Sigmoid colon (tissue), 7 donors: ENCODE measurements at places on chromosomes 2 and 18. TPM values are rescaled to one million over a fixed set of nuclear protein-coding genes. Genes with fewer than 3 reads are reported as not detected.
A peak's percentile ranks its signal among the peaks of the same experiment; 100 is the strongest.

DNA sequence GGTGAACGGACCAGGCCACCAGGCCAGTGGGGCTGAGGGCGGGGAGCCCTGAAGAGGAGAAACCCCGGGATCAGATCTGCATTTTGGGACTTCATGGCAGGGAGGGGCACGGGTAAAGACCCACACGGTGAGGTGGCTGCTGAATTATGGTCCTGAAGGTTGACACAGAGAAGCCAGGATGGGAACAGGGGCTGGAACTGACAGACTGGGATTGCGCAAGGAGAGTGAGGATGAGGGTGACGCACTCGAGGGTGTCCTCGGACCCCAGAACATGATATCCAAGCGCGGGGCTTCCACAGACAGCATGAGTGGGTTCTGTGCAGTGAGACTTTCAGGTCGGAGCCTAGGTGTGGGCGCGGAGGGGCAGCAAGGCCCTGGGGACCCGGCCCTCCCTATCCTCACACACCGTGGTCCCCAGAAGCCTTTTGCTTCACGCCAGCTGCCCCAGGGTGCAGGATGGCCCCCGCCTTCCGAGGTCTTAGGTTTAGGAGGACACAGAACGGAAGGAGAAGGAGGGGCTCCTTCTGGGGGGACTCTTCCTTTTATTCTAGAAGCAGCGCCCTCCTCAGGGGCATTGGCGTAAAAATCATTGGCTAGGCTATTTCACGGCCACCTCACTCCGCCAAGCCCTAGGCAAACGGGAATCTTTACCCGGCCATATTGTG lies 416.8 kb upstream of the HS6ST1 start:
- no peak for DNase-seq
- no peaks in the 10 kb centered on the region for H3K27me3 ChIP-seq
- H3K4me3 ChIP-seq, result no peak overlapping the region
- H3K4me1 ChIP-seq, result no peaks in the 10 kb centered on the region
- H3K36me3 ChIP-seq, result no peaks in the 10 kb centered on the region

FARP2 gene
- total RNA-seq, result 19.3 TPM

FAM124B gene
- total RNA-seq, result 1.8 TPM

DNA sequence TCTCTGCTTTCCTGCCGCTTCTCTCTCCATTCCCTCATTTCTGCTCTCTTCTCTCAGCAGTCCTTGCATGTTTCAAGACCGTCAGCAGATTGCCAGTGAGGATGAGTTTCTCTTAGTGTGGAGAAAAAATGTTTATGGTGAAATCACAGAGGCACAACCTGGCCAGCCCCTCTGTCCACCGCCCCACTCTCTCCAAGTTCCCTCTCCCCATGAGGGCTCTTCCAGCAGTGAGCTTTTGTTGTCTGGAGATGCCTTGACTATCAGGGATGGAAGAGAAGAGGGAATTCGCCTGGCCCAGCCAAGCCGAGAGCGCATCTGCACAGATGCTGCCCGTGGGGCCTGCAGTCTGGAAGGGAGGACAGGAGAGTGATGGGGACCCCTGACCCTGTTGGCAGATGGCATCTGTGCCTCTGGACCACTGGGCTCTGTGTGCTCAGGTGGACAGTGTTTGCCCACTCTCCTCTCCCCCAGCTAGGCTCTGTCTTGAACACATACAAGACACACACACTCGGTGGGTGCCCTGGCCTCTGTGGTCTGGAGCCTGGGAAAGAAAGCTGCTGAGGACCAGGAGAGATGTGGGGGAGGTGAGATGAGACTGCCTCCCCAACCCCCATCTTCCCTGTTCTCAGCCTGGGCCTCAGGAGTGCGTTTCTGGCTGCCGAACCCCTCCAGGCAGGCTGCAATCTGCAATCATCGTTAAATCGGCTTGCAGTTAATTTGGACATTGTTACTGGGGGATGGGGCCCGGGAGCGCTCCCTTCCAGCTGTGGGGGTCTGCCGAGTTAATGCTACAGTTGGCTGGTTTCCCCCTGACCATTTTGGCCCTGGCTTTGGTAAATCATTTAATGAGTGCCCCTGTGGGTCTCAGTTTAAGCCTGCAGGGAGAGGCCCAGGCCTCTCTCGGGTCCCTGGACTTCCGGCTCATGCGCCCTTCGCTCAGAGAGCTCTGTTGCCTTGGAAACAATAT lies 4.5 kb downstream of the ITM2C start:
- H3K36me3 ChIP-seq, result no peaks in the 10 kb centered on the region
- no peaks in the 10 kb centered on the region for H3K27me3 ChIP-seq
- H3K4me3 ChIP-seq, result no peak overlapping the region
- DNase-seq, result no peak
- H3K27ac ChIP-seq, result peak overlapping the region; percentile 80

GRCh38 chr2:234130777-234131181 lies 80.3 kb downstream of the SPP2 start:
- H3K27ac ChIP-seq, result no peak overlapping the region
- H3K36me3 ChIP-seq, result no peaks in the 10 kb centered on the region
- no peak for DNase-seq

ZNF514 gene
- 17.0 TPM for total RNA-seq

DNA sequence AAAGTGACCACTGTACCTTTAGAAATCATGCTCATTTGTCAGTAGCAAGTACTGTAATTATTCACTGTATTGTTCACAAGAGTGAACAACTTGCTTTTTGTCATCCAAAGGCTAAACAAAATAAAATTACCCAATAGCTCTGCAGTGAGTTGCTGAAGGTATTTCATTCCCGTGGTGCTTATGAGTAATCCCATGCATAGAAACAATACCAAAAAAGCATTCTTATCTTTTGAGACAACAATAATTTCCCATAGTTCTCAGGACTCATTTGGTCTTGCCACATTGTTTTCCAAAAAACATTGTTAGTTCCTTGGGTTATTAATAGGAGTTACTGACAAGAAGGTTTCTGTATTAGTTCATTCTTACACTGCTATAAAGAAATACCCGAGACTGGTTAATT lies 503.2 kb upstream of the FAM98A start:
- no peak for DNase-seq
- no peaks in the 10 kb centered on the region for H3K4me1 ChIP-seq
- H3K36me3 ChIP-seq, result no peaks in the 10 kb centered on the region

THSD7B gene
- 0.16 TPM for total RNA-seq

GRCh38 chr18:49155410-49155809 lies 204.6 kb upstream of the SMAD7 start:
- DNase-seq, result no peak
- no peaks in the 10 kb centered on the region for H3K27me3 ChIP-seq
- H3K27ac ChIP-seq, result no peak overlapping the region
- no peaks in the 10 kb centered on the region for H3K36me3 ChIP-seq
- no peak overlapping the region for H3K4me3 ChIP-seq
- H3K4me1 ChIP-seq, result no peaks in the 10 kb centered on the region

DNA sequence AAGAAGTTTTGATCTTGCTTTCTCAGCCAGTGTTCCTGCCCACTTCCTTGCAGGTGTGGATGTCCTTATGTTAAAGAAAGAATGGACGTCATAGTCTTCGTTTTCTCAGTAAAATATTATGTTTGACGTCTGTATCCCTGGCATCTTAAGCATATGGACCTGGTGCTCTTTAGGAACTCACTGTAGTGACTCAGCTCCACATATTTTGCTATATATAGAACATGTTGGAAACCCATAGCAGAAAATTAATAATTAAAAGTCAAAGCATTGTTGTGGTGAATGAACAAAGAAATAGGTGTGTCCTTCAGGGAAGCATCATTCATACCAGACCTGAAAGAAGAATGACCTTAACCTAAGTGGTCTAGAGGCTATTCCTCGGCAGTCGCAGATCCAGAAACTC lies 196.1 kb downstream of the MCFD2 start:
- H3K4me3 ChIP-seq, result no peak overlapping the region
- peak overlapping the region; percentile 13 for H3K27ac ChIP-seq
- H3K27me3 ChIP-seq, result no peaks in the 10 kb centered on the region
- no peaks in the 10 kb centered on the region for H3K36me3 ChIP-seq
- H3K4me1 ChIP-seq, result no peaks in the 10 kb centered on the region

DNA sequence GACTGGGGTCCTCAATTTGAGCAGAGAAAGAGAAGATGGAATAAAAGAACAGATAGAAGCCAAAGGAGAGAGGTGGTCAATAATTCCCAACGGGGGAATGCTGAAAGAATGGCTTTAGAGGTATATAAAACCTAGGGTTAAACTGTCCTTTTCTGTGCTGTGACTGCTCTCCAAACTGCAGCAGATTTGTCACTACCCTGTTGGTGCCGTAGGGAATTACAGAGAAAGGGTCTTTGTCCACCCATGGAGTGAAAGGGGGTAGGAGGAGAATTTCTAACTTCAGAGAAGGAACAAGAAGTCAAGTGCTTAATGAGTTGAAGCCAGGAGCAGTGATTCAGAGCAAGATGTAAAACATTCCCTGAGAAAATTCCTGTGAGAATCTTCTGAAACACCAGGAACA lies 486.5 kb downstream of the NUP35 start:
- DNase-seq, result no peak
- H3K27me3 ChIP-seq, result no peaks in the 10 kb centered on the region
- no peaks in the 10 kb centered on the region for H3K4me1 ChIP-seq
- no peaks in the 10 kb centered on the region for H3K36me3 ChIP-seq
- no peak overlapping the region for H3K4me3 ChIP-seq

- H3K27ac ChIP-seq, result no peak overlapping the region
- no peaks in the 10 kb centered on the region for H3K27me3 ChIP-seq
- no peak overlapping the region for H3K4me3 ChIP-seq
- no peak for DNase-seq
Measured at GRCh38 chr2:151265991-151266390, 4.3 kb upstream of the RBM43 start.

SCN3A gene
- 2.1 TPM for total RNA-seq

CHRNA1 gene
- not detected for total RNA-seq

- no peaks in the 10 kb centered on the region for H3K4me1 ChIP-seq
- no peaks in the 10 kb centered on the region for H3K27me3 ChIP-seq
- no peaks in the 10 kb centered on the region for H3K36me3 ChIP-seq
- no peak for DNase-seq
- H3K4me3 ChIP-seq, result no peak overlapping the region
- H3K27ac ChIP-seq, result no peak overlapping the region
Measured at GRCh38 chr2:81355436-81355835, 1050.9 kb upstream of the LRRTM1 start.

DNA sequence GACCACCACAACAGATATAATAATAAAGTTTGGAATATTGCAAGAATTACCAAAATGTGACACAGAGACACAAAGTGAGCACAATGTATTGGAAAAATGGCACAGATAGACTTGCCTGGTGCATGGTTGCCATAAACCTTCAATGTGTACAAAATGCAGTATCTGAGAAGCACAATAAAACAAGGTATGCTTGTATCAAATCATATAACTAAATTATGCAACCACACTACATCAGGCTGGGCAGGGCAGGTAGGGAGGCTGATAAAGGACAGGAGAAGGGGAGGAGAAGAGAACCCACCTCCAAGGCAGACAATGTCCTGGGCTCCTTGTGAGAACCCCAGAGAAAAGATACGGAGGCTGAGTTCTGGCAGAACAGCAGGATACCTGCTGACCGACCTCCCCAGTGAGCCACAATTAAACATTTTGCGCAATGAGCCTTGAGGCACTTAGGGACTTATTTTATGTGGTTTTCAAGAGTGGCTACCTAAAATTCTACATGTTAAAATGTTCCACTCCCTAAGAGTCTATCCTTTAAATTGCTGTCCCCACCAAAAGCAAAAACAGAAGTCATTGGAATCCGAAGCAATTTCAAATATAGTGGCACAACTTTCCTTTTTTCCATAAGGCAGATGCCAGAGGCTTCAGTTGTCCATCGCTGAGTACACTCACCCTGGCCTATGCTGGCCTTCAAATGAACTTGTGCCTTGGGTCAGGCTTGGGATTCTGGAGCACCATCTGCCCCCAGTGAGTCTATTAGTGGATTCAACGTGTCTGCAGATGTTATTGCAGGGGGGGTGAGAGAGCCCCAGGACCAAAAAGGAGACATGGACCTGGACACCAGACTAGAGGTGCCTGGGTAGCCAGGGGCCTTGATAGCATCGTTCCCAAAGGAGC lies 16.8 kb downstream of the WDFY1 start:
- H3K27me3 ChIP-seq, result no peaks in the 10 kb centered on the region
- no peak overlapping the region for H3K4me3 ChIP-seq
- peaks cover 20% of the 10 kb centered on the region for H3K4me1 ChIP-seq
- DNase-seq, result no peak
- no peak overlapping the region for H3K27ac ChIP-seq

FBXO15 gene
- not detected for total RNA-seq

DNA sequence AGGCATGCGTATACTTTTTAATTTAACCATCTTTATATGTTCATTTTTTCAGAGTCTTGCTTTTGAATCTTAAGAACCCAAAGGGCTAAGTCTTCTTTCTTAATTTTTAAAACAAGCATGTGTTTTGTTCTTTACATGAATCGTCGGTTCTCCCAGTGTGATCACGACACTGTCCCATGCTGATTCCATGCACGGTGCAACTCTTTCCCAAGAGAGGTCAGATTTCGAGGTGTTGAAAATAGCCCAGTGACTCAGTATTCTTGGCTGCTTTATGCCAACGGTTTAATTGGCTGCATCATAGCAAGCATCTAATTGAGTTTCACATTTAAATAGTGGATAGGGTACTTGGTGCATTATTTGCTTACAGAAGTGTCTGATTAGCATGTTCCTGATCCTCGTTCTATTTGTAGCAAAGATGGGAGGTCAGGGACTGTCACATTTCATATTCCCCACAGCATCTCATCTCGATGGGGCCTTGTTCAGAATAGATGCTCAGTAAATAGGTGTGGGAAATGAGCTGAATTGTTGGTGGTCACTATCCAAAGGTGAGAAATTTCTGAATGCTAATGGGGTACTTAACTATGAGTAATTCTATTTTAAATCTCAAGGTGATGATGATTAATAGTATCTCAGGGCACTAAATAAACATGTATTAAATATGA lies 2.8 kb downstream of the NPAS2 start:
- H3K36me3 ChIP-seq, result no peaks in the 10 kb centered on the region
- peaks cover 7% of the 10 kb centered on the region for H3K4me1 ChIP-seq
- no peak overlapping the region for H3K4me3 ChIP-seq
- no peaks in the 10 kb centered on the region for H3K27me3 ChIP-seq

RHOB gene
- total RNA-seq, result 1,260 TPM

GRCh38 chr2:175007510-175007909 lies 2.3 kb upstream of the CHN1 start:
- H3K4me3 ChIP-seq, result no peak overlapping the region
- H3K27me3 ChIP-seq, result no peaks in the 10 kb centered on the region

DNA sequence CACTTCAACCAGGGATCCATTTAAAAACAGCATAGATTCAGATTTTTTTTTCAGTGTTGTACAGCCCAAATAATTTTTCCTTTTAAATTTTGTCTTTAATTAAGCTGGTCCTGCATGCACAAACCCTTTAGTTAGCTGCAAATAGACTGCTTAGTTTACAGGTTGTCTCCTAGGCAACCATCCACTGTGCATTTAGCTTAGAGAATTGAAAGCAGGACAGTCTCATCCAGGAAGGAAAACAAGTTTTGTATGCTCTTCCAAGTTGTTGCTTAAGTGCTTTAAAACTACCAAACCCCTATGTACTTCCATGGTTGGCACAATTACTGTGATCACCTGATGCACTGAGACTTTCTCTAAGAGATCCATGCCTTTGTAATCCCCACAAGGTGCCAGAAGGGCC lies at the start of gene MAP3K19:
MAP3K19 (minus strand) TSS at position 148 of the 400 bp plus-strand sequence. CDS start 22,800 bp downstream, outside the sequence.
- DNase-seq, result no peak
- H3K27me3 ChIP-seq, result no peaks in the 10 kb centered on the region
- H3K4me3 ChIP-seq, result no peak within 1 kb of the TSS
- H3K36me3 ChIP-seq, result no peaks in the 10 kb centered on the region
- no peaks in the 10 kb centered on the region for H3K4me1 ChIP-seq
- no peak within 1 kb of the TSS for H3K27ac ChIP-seq

GRCh38 chr18:4986066-4986465 lies 211.0 kb downstream of the AKAIN1 start:
- H3K27ac ChIP-seq, result no peak overlapping the region
- H3K4me1 ChIP-seq, result no peaks in the 10 kb centered on the region
- H3K27me3 ChIP-seq, result no peaks in the 10 kb centered on the region
- DNase-seq, result no peak
- H3K36me3 ChIP-seq, result no peaks in the 10 kb centered on the region

SPC25 gene
- not detected for total RNA-seq
